Natural killer cell (primary cell): ENCODE measurements at places on chromosomes 3 and 15. TPM values are rescaled to one million over a fixed set of nuclear protein-coding genes. Genes with fewer than 3 reads are reported as not detected.

GRCh38 chr15:68228143-68228970 lies 1.2 kb downstream of the CLN6 start:
- no peaks in the 10 kb centered on the region for H3K36me3 ChIP-seq
- no peaks in the 10 kb centered on the region for H3K27me3 ChIP-seq
- H3K4me3 ChIP-seq, result peak overlapping the region; percentile 64
- H3K4me1 ChIP-seq, result peaks cover 23% of the 10 kb centered on the region

DNA sequence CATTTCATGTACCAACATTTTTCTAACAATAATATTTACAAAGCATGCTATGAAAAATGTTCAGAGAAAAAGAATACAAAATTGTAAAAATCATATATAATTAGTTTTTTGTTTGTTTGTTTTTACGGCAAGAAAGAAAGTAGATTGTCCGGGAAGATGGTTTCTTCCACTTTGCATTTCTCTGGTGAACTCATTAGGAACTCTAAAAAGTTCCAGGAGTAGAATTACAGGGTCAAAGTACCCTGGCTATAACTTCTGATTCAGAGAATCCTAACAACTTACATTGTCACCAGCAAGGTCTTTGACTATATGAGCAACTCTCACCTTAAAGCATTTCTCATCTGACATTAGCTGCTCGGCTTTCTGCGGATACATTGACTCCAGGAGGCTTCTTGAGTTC lies 196.7 kb downstream of the PDE8A start:
- H3K27ac ChIP-seq, result no peak overlapping the region
- DNase-seq, result no peak
- H3K27me3 ChIP-seq, result no peaks in the 10 kb centered on the region
- no peaks in the 10 kb centered on the region for H3K36me3 ChIP-seq
- no peak overlapping the region for H3K4me3 ChIP-seq

DNA sequence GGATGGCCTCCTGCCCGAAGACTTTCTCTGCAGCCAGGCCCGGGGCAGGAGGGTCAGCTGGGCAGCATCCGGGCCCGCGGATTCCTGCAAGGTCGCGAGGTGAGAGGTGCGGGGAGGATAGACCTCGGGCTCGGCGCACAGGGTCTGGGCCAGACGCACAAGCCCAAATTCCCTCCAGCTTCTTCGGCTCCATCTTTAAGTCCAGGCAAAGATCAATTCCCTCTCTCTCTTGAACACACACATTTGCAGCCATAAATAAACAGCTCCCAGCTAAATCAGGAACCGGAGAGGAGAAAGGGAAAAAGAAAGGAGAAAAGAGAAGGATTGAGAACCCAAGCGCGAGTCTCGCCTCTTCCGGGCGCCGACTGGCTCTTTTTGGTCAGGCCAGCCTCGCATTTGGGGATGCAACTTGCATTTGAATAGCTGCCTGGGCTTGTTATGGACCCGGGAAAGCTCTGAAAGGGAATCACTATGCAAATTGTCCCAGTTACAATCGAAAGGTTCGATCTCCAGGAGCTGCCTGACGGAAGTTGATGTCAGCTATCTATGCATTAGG lies 14.5 kb upstream of the ONECUT1 start:
- peak; percentile 22 for DNase-seq
- H3K4me3 ChIP-seq, result no peak overlapping the region
- H3K27ac ChIP-seq, result no peak overlapping the region

Gene CFAP91
- not detected for total RNA-seq

Gene CYP11A1
- total RNA-seq, result not detected

Gene ZNF774
- 0.47 TPM for total RNA-seq

Gene CBLB
- 230 TPM for total RNA-seq
